Activated CD4-positive, alpha-beta T cell treated with anti-CD3 and anti-CD28 coated beads, Interleukin-2, amount 10 ng/mL, durations not matched to agents 24 days and 14 days (primary cell): ENCODE measurements at places on chromosomes 5 and 9. TPM values are rescaled to one million over a fixed set of nuclear protein-coding genes. Genes with fewer than 3 reads are reported as not detected.

DNA sequence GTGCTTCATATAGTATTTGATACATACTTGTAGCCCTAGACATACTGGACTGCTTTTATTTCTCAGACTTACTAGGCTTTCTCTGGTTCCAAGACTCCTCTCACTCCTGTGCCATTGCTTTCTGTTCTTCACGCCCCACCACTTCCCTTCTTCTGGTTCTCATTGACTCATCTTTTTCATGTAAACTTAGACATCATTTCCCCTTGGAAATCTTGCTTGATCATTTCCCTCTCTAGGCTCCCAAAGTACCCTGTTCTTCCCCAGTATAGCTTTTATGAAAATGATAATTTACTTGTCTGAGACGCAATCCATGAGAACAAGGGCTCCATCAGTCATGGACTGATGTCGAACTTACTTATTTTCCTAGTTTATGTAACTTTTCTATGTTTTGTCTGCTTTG is 83.5 kb downstream of the TLR4 start:
- DNase-seq: peak; percentile 16

- DNase-seq: no peak
Measured at GRCh38 chr9:99021512-99021911, 77.8 kb downstream of the COL15A1 start.

DNA sequence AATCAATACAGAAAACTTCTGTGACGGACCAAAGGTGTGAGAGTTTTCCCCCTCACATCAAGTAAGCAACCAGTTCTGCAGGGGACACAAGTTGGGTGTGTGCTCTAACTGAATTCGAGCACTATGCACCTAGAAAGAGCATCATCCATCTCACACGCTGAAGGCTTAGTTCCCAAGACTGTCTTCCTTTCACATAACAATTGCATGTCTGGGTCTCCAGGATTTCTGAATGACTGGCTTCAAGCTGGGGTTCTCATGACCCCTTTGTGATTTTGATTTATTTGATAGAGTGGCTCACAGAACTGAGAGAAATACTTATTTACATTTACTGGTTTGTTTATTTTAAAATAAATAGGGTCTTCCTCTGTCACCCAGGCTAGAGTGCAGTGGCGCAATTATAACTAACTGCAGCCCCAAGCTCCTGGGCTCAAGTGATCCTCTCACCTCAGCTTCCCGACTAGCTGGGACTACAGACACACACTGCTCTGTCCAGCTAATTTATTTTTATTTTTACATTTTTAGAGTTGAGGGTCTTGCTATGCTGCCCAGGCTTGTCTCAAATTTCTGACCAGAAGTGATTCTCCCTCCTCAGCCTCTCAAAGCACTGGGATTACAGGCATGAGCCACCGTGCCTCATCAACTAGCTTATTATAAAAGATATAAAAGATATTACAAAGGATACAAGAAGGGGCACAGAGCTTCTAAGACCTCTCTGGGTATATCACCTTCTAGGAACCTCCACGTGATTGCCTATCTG is 316.7 kb upstream of the CDH12 start:
- DNase-seq: no peak

- no peak for DNase-seq
Measured at GRCh38 chr5:144292029-144292428, 121.4 kb downstream of the KCTD16 start.

- no peak for DNase-seq
Measured at GRCh38 chr5:80804332-80804731, 149.5 kb upstream of the DHFR start.

- no peak for DNase-seq
Measured at GRCh38 chr5:180643191-180643851, 6.1 kb downstream of the FLT4 start.

DNA sequence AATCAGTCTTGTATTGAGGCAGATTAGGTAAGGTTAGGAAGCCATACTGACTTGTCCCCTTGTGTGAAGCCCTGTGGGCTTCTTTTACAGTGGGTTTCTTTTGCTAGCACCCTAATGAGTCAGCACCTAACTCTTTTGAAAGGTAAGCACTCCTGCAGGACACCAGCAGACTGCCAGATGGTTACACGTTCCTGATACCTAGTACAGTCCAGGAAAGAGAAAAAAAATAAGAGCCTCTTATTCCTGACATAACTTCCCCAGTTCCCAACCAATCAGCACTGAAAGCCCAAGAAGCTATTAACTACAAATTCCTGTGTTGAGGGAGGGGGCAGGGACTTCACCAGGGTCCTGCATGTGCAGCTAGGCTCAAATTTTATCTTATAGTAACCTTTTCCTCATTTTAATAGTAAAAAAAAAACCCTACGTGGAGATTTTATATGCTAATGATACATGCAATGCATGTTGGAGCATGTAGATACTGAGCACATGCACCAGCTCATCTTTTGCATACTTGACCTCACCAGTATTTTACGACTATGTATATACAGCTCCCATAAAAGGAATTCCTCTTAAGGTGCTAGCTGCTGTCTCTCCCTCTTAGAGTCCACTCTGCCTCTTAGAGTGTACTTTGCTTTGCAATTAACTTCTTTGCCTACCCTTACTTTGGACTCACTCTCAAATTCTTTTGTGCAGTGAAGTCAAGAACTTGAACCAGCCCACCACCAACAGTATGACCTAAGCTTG is 84.7 kb upstream of the RORB start:
- DNase-seq: no peak

- peak; percentile 80 for DNase-seq
Measured at GRCh38 chr9:6428940-6429889, 16.2 kb downstream of the UHRF2 start.

DNA sequence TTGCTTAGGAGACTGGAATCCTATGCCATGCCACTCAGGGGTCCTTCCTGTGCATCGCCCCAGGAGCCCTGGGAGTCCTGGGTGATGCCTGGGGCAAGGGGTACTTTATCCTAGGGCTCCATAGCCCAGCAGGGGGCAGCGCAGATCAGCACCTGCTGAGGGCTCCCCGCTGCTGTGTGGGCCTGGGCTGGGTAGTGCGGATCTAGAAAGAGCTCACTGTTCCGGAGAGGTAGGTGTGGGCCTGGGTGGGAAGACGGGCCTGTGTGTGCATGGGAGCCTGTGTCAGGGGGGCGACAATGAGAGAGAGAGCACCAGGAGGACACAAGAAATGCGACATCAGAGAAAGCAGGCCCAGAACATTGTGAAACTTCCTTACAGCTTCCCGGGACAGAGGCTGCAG is 11.4 kb upstream of the DAB2IP start:
- peak; percentile 74 for DNase-seq

DNA sequence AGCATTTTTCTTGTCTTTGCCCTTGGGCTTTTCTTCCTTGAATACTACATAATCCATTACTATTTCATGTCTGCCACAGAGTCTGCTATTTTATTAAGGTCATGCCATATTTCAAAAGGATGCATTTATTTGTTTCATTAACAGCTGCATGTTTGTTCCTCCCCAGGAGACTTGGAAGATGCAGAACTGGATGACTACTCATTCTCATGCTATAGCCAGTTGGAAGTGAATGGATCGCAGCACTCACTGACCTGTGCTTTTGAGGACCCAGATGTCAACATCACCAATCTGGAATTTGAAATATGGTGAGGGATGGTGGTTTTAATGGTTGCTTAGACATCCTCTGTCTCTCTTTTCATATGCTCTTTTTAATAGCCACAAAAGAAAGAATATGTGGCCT is 4.0 kb downstream of the IL7R start:
- peak; percentile 49 for DNase-seq

DNA sequence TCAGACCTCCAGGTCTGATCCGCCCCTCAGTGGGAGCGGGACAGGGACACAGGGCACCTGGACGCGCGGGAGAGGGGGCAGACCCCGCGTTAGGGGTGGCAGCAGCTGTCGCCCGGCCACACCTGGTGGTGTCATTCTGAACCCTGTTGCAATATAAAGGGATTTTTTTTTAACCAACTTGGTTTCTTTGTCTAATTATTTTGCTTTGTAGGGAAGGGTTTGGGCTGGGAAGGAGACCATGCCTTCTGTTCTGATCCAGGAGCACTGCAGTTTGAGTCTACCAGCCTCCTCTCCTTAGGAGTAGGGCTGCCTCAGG is 10.9 kb upstream of the ASS1 start:
- DNase-seq: no peak

- no peak for DNase-seq
Measured at GRCh38 chr5:38384396-38384795, 126.0 kb downstream of the EGFLAM start.

- DNase-seq: no peak
Measured at GRCh38 chr9:78490231-78490630, 193.3 kb downstream of the PSAT1 start.

- DNase-seq: no peak
Measured at GRCh38 chr9:35350827-35351549, 138.9 kb upstream of the RUSC2 start.

DNA sequence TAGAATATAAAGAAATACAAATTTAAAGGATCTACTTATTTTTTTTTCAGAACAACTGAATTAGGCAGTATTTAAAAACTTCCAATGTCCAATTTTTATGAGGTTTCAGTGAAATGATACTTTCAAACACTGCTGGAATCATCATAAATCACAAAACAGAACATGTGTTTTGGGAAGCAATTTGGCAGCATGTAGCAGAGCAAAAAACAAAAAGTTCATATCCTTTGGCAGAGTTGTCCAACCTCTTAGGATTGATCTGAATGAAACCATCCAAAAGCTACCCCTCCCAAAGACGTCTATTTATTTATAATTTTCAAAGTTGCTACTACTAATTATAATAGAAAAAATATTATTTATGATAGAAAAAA is 192.4 kb upstream of the PUM3 start:
- no peak for DNase-seq

GRCh38 chr5:115414406-115415142 is 118.1 kb upstream of the CCDC112 start:
- peak; percentile 41 for DNase-seq

DNA sequence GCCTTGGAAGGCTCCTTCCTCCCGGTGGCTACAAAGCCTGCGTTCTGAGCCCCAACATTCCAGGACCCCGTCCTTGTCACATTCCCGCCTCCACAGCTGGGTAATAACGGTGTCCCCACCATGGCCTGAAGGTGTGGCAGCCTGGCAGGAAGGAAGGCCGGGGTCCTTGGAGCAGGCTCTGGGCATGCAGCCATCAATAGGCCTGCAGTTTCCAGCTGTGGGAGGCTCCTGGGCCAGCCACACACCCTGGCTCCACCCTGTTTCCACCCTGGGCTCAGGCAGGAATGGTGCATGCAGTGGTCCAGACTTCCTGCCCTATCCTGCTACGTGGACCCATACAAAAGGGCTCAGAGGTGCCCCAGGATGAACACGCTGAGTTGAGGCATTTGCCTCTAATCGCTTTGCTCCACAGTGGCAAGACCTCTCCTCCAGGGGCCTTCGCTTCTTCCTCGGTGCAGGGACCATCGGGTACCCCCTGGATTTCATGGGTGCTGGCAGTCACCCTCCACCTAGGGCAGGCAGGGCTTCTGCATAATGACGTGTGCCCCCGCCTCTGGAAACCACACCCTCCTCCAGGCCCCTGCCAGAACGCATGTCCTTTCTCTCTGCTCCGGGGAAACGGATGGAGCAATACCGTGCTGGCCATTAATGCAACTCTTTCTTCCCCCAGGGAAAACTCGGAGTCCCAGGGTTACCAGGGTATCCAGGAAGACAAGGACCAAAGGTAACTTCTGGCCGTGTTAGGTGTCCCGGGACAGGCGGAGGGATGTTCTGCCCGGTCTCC is 95.1 kb upstream of the FCN2 start:
- no peak for DNase-seq

- no peak for DNase-seq
Measured at GRCh38 chr9:6805532-6805931, 47.8 kb downstream of the KDM4C start.

GRCh38 chr5:41793141-41793770 is 77.0 kb downstream of the OXCT1 start:
- no peak for DNase-seq

- DNase-seq: no peak
Measured at GRCh38 chr5:150473673-150474358, 24.3 kb upstream of the RPS14 start.

Gene ITK
- total RNA-seq: 230 and 237 TPM in 2 replicates

Gene PCDHA1
- not detected in 2 replicates for total RNA-seq

Gene ADAMTSL1
- not detected in 2 replicates for total RNA-seq

Gene MTAP
- total RNA-seq: 55.9 and 58.1 TPM in 2 replicates

Gene ANKRD20A1
- total RNA-seq: 1.1 and 1.2 TPM in 2 replicates

Gene PRLR
- total RNA-seq: not detected in 2 replicates
